Right ventricle myocardium superior (tissue), 1 donor: ENCODE measurements at places on chromosomes 2 and 18. TPM values are rescaled to one million over a fixed set of nuclear protein-coding genes. Genes with fewer than 3 reads are reported as not detected.

KCNJ3 gene
- 2.0 TPM for total RNA-seq

DNA sequence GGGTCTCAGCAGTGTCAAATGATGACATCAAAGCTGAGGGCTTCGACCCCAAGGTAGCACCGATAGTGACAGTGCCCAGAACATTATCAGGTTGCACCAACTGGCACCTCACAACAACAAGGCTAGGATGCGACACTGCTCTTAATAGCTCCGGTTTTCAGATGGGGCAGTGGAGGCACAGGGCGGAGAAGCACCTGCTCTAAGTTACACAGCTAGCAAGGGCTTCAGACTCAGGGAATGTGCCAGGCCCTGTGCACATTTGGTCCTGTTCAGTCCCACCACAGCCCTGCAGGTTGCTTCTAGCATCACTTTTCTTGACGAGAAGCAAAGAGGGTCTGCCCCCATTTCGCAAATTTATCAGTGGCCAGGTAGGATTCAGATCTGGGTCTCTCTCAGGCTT lies 74.1 kb downstream of the DGKD start:
- no peak for DNase-seq

DNA sequence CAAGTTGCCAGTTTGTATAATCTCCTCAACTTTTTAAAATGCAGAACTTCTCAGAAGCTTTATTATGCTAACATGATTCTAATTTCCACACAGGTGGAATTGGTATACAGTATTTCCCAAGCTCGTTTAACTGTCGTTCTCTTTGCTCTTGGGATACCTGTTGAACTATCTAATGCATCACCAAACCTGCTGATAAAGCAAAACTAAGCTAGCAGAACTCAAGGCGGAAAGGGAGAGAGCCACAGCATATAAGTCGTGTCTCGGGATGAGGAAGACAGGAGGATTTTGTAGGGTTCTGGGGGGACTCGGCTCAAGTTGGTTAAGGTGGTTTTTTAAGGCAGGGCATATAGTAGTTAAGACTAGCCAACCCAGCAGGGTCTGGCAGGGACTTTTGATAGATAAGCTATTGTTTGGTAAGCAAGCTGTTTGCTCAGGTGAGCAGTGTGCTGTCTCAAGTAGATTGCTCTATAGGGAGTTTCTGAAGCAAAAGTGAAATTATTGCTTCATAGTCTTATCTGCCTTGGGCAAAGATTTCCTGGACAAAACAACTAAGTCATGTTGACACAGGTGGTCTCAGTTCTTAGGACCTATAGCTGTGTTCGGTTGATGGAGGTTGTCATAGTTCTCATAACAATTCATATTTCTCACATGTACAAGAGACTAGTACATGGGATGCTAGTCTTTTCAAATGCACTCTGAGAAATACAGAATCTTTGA lies 28.2 kb upstream of the CHRNA1 start:
- no peak for DNase-seq

DNA sequence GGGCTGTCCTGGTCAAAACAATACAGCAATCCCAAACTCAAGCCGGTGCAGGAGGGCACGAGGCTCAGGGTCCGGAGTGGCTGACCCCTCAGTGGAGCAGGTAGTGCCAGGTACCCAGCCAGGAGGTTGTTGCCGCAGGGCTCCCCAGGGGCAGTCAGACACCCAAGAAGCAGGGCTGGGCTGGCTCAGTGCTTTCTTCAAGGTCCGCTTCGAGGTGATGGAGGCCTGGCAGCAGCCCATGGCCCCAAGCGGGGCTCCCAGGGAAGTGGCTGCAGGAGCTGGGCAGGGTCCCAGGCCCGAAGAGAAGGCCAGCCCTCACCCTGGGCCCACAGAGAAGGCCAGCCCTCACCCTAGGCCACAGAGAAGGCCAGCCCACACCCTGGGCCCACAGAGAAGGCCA lies 55.3 kb upstream of the COPS8 start:
- no peak for DNase-seq

DNA sequence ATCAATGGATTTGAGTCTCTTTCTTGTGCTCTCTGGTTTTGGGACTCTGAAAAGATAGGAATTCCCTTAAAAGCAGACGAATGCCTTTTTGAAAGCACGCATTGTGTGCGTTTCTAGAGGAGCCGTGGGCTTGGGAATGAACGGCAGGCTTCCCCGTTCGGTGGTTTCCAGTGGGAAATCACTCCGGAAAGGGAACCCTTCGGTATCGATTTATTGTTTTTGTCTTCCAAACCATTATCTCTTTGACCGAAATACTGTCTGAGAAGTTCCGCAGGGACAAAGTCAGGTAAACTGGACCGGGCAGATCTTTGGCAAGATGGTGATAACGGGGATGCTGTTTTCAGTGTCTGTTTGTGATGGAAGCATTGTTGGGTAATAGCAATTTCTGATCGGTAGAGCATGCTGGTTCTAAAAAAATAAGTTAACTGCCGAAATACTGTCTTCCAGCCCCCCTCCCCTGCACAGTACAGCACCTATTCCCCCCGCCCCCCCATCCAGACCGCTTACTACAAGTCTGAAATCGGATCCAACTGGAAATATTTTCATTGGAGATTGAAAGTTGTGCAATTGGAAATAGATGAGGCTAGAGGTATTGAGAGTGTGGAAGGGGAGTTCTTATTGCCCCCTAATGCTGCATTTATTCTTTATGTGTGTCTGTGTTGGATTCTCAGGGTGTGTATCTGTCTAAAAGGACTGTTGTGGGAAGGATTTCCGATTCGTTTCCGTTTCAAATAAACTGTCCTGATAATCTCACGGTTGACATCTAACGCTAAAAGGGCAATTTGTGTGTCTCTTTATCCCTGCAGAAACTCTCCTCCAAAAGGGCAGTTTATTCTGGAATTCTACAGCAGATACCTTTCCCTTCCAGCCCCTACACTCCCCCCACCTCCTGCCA lies 635 bp downstream of the SETBP1 start:
- no peak for DNase-seq

- no peak for DNase-seq
Observed at GRCh38 chr2:98893911-98894321, 42.1 kb downstream of the CRACDL start.

- DNase-seq, result no peak
Observed at GRCh38 chr2:221518935-221519625, 53.0 kb downstream of the EPHA4 start.

DNA sequence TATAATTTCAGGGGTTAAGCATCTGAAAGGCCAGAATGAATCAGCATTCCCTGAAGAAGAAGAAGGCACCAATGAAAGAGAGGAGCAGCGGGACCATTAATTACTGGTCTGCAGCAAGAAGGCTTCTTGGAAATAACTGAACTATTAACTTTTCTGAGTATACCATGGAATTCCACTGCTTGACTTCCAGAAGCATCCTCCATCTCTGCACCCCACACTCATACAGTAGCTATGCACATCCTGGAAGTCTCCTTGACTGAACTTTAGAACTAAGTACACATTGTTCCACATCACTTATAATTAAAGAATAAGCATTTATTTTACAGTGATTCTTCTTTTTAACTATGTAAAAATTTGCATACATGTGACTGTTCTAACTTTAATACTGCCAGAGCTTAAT lies 131.5 kb downstream of the PPP1R1C start:
- no peak for DNase-seq

GRCh38 chr2:201854221-201854801 lies 48.0 kb downstream of the CDK15 start:
- DNase-seq, result no peak

- no peak for DNase-seq
Observed at GRCh38 chr2:215966951-215967350, 46.4 kb downstream of the MREG start.

GRCh38 chr18:36658611-36659010 lies 170.2 kb downstream of the TPGS2 start:
- DNase-seq, result no peak

DNA sequence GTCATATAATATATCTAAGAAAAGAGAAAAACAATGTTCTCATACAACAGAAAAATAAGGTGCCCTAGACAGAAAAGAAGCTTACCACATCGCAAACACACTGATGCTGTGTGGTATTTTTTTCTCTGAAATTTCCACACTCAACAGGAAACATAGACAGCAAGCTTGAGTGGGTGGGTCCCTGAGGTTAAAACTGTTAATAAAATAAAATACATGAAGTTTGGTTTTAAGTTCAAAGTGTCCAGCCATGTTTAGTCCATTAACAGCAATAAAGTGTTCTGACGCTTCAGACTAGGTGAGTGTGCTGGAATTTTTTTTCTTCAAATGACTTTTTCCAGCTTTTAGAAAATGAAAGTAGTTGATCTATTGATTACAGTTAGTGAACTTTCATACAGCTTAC lies 83.3 kb upstream of the EPB41L5 start:
- DNase-seq, result no peak

- no peak for DNase-seq
Observed at GRCh38 chr18:79156327-79156726, 87.1 kb downstream of the ATP9B start.

DNA sequence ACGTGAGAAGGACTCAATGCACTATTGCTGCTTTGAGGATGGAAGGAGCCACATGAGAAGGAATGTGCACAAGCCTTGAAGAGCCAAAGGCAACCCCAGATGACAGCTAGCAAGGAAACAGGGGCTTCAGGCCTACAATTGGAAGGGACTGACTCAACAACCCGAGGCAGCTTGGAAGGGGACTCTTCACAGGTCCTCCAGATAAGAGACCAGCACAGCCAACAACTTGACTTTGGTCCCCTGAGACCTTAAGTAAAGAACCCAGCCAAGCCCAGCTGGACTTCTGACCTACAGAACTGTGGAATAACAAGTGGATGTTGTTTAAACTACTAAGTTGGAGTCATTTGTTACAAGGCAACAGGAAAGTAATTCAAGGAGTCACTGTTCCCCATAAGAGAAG lies 277.2 kb downstream of the SUCLG1 start:
- DNase-seq, result no peak

DNA sequence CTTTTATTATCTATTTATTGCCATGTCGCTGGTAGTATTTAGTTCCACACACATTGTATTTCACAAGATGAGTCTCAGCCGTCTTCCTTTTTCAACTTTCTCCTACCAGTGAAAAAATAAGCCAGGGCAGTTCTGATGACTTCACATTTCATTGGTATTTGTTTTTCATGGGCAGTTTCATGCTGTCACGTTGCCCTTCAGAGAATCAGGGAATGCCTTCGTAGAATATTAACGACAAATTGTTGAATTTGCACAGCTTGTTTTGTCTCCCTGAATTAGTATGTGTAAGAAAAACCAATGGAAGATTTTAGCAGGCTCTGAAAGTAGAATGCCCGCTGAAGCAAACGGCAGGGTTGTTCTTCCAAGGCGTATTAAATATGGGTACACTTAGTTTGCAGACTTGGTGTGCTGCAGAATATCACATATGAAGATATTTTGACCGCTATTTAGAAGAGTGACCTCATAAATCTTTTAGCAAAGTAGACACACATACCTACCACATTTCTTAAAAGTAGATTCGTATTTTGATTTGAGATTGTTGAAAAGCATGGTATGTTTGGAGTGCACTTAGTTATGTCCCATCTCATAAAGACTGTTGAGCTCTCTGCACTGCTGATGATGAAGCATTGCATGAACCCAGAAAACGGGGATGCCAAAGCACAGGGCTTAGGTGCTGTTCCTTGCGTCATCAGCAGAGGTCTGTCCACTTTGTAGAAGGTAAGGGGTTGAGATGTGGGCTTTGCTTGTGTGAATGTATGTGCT lies 2.9 kb downstream of the NEDD4L start:
- no peak for DNase-seq

HNMT gene
- total RNA-seq, result 12.7 TPM

DSG1 gene
- 0.89 TPM for total RNA-seq

DNA sequence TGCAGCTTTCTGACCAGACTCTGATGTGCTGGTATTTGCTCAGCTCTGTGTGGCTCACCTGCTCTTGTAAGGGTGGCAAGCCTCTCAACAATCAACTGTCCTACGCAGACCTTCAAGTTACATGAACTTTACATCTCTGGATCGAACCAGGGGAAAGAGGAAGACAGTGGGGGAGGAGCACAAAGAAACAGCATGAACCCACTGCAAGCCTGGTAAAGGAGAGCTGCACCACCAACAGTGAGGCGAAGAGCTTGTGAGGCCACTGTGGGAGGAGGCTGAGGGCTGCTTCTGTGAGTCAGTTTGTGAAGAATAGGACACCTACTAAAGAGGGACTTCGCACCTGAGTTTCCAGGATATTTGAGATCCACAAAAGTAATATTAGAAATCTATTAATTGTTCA lies 18.8 kb upstream of the FAM110C start:
- DNase-seq, result no peak

SDC1 gene
- 0.11 TPM for total RNA-seq

GRCh38 chr2:230849633-230850357 lies 14.9 kb upstream of the ITM2C start:
- DNase-seq, result peak; percentile 80
